ENCODE measurements at places on chromosomes 7 and 10.

GRCh38 chr7:70334871-70335270 is 736.6 kb downstream of the AUTS2 start:
- DNase-seq, result no peak

DNA sequence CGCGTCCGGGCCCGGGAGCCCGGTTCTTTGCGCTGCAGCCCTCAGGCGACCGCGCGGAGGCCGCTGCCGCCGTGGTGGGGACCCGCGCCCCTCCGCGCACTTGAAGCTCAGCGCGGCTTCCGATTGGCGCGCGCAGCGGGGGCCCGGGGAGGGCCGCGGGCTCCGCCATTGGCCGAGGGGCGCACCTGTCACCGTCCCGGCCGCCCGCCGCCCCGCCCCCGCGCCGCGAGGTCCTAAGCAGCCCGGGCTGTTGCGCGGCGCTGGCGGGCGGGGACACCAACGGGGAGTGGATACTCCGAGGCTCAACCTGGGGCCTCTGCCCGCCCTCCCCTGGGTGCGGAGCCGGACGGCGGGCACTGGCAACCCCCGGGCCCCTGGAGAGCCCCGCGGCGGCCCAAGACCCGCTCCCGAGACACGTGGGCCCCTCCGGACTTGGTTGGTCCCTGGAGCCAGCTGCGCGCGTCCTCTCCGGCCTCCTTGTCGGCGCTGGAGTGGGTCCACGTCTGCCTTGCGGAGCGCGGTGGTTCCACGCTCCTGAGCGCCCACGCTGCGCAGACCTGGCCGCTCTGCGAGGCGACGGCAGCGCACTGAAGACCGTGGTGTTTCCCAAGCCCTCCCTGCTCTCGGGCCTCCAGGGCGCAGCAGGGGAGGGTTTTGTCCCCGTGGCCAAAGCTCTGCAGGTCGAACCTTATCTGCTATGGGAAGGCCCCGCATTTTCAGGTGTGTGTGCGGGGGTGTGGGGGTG is at the start of gene MNX1:
Gene MNX1 (minus strand): TSS at position 76 of the 745 bp plus-strand sequence. CDS start 313 bp downstream, outside the sequence.
- DNase-seq, result no peak

- no peak for DNase-seq
Observed at GRCh38 chr7:131974671-131975070, 418.2 kb upstream of the PODXL start.

DNA sequence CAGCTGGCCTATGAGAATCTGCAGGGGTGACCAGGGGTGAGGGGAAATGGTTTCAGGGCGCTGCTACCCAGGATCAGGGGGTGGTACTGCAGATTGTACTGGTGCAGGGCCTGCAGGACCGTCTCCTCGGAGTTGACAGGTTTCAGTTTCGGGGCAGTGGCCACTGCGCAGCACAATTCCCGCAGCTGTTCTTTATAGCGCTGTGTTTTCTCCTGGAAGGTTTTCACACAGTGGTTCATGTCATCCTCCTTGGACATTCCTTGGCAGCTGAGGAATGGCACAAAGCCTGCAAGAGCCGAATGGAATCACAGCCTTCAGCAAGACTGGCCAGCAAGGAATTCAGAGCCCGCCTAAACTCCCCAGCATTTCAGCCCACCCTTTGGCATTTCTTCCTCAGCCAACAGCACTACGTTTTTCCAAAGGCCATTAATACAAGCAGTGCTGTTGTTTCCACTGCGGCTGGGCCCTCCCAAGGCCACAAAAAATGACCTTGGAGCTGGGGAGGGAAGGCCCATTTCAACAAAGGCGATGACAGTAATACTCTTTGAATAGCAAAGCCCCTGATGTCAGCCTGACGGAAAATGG is 44.9 kb downstream of the PNLIPRP2 start:
- no peak for DNase-seq

DNA sequence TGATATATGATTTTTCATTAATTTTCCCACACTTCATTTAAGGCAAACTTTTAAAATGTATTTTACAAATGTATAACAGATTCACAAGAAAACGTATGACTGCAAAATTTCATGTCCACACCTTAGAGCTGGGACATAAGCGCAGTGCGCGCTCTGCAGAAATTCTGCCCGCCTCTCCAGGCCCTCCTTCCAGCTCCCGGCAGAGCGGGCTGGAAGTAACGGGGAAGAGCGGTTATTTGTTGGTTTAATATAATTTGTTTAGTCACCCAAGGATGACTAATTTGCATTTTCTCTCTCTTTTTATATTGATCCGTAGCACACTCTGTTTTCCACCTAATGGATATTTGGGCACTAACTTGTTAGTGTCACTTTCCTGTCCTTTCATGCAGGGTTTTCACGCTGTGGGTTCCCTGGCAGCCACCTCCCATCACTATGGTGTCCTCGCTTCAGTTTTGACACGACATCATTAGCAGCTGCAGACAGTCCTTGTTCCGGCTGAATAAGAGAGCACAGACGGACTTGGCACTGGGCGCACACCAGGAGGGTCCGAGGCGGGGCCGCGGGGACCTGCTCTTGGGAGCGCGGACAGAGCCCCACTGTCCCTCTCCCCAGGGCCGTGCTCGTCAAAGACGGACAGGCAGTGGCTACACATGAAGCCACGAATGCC is 129.2 kb upstream of the SEC61G start:
- no peak for DNase-seq

- no peak for DNase-seq
Observed at GRCh38 chr7:102407910-102408309, 11.7 kb downstream of the PRKRIP1 start.

DNA sequence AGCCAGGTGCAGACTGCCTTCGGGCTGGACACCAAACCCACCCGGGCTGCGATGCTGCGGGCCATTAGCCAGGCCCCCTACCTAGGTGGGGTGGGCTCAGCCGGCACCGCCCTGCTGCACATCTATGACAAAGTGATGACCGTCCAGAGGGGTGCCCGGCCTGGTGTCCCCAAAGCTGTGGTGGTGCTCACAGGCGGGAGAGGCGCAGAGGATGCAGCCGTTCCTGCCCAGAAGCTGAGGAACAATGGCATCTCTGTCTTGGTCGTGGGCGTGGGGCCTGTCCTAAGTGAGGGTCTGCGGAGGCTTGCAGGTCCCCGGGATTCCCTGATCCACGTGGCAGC is 50.0 kb downstream of the VWA2 start:
- no peak for DNase-seq

- DNase-seq, result no peak
Observed at GRCh38 chr10:87844837-87845623, 18.3 kb downstream of the KLLN start.

DNA sequence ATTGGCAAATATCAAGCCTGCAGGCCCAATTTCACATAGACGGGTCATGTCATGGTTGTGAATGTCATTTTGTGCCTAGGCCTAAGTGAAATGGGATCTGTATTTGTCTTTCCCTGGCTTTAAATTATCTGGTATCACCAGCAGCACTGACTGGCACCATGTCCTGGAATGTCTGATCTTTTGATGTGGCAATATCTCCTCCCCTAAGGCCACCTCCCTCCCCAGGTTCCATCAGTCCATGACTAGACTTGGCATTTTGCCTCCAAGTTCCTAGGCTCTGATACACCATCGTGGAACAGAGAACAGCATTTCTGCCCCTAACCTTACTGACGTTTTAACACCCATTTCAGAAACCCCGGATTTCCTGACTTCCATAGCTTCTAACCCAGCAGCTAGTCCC is 513.9 kb downstream of the GALNT17 start:
- DNase-seq, result no peak

GRCh38 chr7:8773518-8773917 is 340.1 kb downstream of the NXPH1 start:
- no peak for DNase-seq

- DNase-seq, result no peak
Observed at GRCh38 chr10:118873091-118873737, 118.4 kb upstream of the CACUL1 start.

GRCh38 chr10:108755646-108756045 is 1167.7 kb downstream of the XPNPEP1 start:
- no peak for DNase-seq

DNA sequence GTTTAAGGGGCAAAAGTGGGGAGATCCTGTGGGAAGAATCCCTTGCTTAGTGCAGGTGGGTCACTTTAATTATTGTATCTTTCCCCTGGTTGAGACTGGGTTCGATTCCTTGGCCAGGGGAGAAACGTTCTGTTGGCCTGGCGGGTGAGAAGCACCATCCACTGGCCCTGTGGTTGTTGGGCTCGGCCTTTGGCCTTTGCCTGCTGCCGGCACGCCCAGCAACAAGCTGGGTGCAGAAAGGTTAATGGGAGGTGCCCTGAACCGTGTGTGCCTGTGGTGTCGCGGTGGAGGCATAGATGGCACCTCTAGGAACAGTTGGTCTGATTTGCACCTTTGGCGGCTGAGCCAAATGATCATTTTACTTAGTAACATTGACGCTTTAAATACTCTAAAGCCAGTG is 363.6 kb upstream of the CNTNAP2 start:
- no peak for DNase-seq

DNA sequence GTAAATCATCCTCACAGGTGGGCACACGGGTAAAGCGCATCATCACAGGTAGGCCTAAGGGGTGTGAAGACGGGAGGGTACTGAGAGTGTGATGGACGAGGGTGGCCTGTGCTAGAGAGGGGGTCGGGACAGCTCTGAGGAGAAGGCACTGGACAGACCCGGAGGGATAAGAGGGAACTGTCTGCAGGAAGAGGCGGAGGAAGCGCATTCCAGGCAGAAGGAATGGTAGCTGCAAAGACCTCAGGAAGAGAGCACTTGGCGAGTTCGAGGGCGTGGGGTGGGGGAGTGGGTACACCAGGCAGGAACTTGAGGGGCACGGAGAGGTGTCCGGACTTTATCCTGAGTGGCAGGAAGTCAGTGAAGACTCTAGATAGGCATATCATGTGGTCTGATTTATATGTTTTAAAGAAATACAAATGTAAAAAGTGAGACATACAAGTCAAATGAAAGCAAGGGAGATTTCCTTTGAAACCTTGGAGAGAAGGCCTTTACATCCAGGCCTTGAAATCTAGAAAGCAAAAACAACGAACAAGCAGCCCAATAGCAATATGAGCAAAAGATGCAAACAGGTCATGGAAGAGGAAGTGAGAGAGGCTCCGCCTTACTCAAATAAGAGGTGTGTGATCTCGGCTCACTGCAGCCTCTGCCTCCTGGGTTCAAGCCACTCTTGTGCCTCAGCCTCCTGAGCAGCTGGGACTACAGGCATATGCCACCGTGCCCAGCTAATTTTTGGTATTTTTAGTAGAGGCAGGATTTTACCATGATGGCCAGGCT is 3.6 kb downstream of the LHPP start:
- DNase-seq, result no peak

GRCh38 chr7:4683884-4684565 is 1.9 kb downstream of the FOXK1 start:
- DNase-seq, result no peak

DNA sequence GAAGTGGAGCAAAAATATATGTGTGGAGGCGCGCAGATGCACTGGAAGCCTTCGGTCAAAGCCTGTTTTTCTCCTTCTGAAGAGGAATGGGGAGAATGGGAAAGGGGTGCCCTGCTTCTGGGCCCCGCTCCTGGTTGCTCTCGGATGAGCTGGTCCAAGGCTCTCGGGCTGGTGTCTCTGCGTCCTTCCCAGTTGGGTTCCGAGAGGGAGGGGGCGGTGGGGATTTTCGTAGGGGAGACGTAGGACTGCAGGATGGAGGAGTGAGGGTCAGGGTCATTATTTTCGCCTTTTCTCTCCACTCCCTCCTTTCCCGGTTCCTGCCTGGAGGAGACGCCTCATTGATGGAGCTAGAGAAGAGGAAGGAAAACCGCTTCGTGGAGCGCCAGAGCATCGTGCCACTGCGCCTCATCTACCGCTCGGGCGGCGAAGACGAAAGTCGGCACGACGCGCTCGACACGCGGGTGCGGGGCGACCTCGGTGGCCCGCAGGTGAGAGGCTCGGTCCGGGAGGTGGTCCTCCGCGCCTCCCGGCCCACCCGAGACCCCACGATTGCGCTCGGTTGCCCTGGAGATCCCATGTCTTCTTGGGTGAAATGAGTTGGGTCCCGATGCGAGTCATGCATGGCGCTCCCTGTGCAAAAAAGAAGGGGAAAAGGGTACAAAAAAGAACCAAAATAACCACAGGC is 790 bp downstream of the ADAM22 start:
- no peak for DNase-seq

DNA sequence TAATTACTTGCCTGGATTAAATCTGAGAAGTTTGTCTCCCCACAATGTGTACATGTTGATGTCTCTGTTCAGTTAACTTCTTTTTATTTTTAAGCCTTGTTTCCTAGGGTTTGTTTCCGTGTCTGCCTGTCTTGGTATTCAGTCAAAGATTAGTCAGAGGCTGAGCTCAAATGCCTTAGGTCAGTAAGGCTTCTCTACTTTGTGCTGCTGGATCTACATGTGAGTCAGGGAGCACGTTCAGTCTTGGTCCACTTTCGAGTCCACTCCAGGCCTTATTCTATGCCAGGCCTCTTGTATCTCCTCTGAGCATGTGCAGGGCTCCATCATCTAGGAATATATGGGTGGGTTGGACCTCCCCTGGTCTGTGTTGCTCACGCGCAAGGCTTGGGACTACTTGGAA is 93.3 kb upstream of the FZD8 start:
- no peak for DNase-seq

GRCh38 chr7:82678716-82679115 is 235.1 kb upstream of the CACNA2D1 start:
- no peak for DNase-seq

DNA sequence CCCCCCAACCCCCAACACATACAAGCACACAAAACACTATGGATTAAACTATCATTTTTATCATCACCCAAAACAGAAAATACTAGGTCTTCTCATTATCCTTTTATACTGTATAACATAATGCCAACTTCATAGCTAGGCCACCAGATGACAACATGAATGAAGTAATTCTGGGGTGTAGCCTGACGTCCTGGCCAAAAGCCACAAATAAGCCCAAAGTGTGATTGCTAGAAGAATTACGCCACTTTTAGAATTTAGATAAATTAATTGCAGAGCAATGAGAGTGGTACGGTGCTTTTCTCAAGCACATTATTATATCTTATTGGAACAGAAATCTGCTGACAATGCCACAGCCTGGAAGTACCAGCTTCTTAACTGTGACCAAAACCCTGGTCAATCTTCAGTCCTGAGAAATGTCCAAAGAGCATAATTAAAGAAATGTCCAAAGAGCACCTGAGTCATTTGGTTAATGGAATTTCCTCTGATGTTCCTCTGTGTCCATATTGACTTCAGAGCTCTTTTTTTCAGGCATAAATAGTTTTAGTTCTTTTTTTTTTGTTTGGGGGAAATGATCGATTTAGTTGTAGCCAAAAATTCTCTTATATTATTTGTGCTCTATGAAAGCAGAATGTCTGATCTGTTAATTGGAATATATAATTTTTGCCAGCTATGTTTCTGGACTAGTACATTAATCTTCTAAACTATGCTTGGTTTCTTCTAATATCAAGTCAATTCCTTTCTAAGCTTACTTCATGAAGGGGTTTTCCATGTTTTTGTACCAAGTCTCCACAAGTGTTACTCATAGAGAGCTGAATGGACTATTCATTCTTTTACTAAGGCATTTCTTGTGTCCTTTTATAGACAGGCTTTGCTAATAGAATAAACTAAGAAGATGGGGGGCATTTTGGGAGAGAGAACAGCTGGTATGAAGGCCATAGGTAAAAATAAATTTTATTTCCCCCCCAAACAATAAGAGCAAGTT is 233.4 kb upstream of the SLC26A5 start:
- no peak for DNase-seq

- DNase-seq, result no peak
Observed at GRCh38 chr7:155867280-155867679, 55.0 kb upstream of the SHH start.

All from cortex of kidney (tissue), 1 donor.